ENCODE measurements at places on chromosomes 1 and 21.

GRCh38 chr21:26406526-26406925 is 166.6 kb downstream of the CYYR1 start:
- no peak for DNase-seq

- DNase-seq: peak; percentile 82
Measured at GRCh38 chr1:16156848-16157495, 1.1 kb upstream of the EPHA2 start.

DNA sequence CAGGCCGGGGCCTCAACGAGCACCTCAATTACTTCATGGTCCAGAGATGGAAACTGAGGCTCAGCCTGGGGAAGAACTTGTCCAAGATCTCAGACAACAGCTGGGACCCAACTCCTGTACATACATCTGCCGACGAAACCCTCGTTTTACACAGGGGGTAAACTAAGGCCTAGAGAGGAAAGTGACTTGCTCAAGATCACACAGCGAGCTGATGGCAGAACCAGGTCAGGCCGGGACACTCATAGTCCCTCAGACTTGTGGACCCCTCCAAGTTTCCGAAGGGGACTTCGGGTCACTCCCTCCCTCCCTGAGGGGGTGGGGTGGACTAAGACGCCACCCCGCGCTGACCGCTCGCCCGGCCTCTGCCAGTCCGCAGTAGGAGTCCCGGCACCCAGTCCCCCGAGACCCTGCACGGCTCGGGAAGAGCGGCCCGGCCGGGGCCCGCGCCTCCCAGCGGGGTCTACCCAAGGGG is 430 bp downstream of the WASF2 start:
- DNase-seq: peak; percentile 56

DNA sequence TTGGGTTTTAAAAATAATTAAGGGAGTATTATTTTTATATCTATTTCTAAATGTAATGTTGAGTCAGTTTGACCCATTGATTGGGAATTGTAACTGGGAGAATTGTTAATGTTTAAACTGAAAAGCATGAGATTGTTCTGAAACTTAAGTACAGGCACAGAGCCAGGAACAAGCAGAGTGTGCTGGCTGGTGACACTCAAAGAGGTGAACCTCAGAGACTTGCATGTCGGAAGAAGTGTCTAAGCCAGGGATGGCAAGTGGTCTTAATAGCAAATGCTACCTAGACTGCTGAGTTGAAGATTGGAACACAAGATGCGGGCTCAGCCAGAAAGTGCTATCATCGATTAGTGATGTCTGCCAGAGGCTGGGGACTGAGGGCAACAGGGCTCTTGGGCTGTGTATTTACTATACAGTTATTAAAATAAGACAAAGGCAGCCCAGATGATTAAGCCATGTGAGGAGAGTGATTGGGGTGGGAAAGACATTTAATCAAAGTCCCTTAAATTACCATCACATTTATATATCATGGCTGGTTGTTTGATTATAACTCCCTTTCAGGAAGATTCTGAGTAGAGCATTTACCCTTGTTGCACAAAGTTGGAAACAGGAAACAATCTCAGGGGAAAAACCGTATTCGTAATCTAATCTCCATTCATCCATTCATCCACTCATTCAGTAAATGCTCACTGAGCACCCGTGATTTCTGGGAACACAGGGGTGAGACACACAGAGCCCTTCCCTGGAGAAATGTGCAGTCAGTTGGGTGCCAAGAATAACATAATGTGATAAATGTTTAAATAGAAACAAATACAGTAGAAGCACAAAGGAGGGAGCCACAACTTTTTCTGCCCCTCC is 42.8 kb downstream of the C8A start:
- DNase-seq: no peak

- no peak for DNase-seq
Measured at GRCh38 chr1:98188774-98189173, 267.9 kb upstream of the DPYD start.

Data from HT-29 (cell line).